ENCODE measurements at places on chromosomes 2 and 18.

- DNase-seq: no peak
Measured at GRCh38 chr18:3151399-3152264, 68.1 kb downstream of the MYOM1 start.

DNA sequence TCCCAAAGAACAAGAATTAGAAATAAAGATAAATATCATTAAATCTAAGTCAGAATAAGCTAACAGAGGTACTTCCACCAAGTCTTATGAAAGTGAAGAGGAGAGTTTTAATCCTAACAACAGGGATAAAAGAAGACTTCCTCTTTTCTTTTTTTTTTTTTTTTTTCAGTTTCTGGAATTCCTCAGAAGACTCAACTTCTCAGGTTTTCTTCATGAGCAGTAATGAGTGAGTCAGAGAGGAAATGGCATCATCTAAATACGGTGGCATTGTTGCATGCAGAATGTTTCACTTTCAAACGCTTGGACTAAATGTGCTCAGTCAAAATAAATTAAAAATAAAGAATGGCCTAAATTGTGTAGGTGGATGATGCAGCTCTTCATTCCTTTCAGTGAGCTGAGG, 45.6 kb upstream of the ARHGAP15 start:
- DNase-seq: no peak

DNA sequence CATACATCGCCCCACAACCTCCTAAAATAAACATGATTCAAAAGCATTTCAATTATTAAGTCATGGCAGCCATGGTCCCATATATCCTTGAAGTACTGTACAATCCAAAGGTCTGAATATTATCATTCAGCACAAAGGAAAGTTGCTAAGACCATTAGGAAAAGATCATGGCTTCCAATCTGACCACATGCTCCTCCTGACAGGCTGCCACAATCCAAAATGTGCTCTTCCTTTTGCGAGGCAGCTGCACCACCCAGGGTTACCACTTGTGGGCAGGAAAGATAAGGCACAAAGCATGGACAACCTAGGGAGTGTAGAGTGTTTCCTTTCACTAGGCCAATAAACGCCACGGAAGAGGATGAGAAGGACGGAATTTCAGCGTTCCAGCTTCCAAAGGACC, 5.4 kb downstream of the BOLA3 start:
- DNase-seq: no peak

- no peak for DNase-seq
Measured at GRCh38 chr2:46448641-46449040, 30.7 kb upstream of the TMEM247 start.

GRCh38 chr2:47198985-47199451, 43.9 kb upstream of the STPG4 start:
- no peak for DNase-seq

DNA sequence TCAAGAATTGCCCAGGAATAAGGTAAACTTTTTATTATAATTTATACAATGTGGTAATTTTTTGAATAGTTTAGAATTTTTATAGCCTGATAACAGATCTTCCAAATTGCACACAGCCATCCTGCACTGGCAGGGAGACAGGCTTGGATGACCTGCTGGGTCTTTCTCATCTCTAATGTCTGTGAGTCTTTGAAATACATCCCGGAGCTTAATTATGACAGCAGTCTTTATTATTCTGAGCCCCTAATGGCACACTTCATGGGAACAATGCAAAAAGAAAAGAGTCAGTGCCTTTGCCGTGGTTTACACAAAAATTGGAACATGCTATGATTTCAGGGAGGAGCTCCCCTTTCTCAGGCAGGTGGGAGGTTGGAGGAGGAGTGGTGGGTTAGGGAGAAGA, 71.0 kb downstream of the TMEM182 start:
- no peak for DNase-seq

GRCh38 chr18:31205273-31205672, 42.6 kb upstream of the DSC1 start:
- no peak for DNase-seq

GRCh38 chr2:19797243-19797810, 104.5 kb downstream of the TTC32 start:
- DNase-seq: no peak

DNA sequence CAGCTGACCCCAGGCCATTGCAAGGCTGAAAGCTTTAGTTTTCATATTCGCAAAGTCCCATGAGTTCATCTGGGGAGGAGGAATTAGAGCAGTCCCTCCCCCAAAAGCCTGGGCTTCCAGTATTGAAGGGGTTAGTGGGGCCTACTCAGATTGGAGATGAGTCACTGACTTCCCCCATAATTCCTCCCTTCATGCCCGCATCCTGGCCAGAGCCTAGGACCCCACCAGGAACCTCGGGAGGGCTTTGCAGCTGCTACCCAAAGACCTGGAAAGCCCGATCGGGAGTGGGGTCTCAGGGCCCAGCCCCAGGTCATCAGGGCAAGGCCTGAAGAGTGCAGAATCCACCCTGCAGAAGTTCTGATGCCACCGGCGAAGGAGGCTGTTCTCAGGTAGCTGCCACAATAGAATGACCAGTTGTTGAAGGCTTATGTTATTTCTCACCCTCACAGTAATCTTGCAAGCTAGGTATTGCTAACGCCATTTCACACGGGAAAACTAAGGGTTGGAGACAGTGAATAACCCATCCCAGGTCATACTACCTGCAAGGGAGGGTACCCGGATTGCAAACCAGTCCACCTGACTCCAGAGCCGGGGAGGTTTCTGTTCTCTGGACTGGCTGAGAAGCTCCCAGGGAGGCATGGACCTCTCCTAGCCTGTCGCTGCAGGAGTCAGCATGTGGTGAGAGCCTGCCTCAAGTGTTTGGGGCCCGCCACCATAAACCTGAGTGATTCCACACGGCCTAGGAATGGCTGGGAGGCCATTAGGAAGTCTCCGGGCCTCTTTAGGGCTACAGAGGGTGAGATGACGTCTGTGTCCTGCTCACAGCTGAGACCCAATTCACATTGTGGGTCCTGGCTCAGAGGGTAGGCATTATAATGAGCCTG, 5.8 kb upstream of the ARID5A start:
- DNase-seq: no peak

DNA sequence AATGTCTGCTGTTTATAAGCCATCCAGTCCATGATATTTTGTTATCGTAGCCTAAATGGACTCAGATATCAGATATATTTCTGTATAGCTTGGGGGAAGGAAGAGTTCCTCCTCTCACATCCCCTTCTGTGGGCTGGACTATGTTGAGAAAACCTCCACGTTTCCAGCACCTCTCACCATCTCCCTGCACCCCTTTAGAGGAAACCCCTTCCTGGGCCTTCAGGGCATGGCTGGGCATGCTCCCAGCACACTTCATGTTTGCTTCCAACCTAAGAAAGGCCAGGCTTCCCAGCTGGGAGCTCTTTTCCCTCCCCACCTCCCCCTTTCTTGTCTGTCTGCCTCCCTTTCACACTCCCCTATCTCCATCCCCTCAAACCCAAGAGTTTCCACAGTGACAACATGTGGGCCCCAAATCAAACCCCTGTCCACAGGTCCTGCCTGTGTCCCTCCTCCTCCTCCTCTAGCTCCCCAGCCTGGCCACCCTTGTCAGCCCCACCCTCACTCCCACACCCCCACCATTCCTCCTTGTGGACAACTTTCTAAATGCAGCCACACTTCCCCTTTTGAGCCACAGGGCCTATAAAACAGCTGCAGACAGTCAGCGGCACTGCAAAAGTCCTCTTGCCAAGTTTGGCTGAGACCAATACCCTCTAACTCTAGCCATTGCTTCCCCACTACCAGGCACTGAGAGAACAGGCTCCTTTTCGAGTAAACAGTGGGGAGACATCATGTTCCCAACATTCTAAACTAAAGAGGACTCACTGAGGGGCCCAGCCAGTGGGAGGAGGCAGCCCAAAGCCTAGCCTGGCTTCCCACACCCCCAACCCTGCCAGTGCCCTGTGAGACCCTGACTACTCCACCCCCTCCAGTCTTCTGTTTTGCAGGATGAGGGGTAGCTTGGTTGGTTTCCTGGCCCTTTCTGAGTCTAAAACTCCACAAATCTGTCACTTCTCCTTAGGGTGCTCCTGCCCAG, 120.5 kb downstream of the ZFP36L2 start:
- DNase-seq: no peak

DNA sequence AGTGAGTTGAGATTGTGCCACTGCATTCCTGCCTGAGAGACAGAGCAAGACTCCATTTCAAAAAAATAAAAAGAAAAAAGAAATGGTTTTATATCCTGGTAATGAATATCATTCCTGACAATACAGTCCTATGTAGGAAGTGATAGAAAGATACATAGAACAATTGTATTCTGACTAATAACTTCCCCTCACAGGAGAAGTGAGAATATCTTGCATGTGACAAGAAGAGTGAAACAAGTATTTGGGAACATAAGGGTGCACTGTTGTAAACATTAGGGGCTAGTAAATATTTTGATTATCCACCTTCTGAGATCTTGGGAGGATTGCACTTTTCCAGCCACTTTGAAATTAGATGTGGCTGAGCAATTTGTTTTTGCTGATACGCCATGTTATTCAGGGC, 40.7 kb downstream of the KLHL14 start:
- no peak for DNase-seq

- no peak for DNase-seq
Measured at GRCh38 chr2:115183144-115183543, 740.7 kb downstream of the DPP10 start.

- no peak for DNase-seq
Measured at GRCh38 chr2:68292108-68292710, 27.5 kb downstream of the CNRIP1 start.

DNA sequence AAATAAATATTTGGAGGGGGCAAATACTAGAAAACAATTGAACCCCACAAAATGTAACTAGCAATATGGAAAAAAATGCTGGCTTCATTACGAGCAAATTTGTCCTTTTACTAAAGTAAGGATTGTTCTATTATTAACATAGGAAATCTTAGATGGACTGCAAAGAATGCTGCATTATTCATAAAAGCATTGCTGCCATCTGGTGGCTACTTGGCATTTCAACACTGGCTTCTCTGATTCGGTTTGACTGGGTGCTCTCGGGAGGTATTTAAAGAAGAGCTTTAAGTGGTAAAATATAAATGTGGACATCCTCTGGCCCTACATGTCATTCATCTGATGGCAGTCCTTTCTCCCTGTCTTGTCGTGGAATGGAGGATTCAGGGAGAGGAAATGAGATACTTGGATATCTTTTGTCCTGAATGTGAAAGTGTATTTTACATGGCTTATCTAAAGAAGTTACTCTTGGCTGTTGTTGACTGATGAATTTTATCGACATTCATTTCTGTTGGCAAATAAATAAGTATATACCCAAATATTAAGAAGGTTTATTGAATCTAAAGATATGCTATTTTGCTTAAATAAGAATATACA, 130.2 kb downstream of the ARHGAP15 start:
- peak; percentile 33 for DNase-seq

DNA sequence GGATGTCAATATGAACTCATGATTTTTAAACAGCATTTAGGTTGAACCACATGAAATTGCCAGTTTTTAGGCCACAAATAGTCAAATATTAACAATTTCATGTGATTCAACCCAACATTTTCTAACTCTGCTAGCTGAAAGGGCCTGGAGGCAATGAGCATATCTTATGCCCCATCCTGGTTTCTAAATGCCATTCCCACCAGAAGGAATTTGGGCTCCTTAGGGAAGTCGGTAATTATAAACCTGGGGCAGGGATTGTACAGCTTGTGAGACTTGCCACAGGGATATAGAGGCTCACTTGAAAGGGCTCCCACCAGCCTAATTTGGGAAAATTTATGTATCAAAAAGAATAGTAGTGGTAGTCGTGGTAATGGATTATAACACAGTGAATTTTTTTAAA, 178.4 kb upstream of the ALPP start:
- DNase-seq: no peak

- no peak for DNase-seq
Measured at GRCh38 chr2:9260464-9260918, 53.9 kb downstream of the ASAP2 start.

DNA sequence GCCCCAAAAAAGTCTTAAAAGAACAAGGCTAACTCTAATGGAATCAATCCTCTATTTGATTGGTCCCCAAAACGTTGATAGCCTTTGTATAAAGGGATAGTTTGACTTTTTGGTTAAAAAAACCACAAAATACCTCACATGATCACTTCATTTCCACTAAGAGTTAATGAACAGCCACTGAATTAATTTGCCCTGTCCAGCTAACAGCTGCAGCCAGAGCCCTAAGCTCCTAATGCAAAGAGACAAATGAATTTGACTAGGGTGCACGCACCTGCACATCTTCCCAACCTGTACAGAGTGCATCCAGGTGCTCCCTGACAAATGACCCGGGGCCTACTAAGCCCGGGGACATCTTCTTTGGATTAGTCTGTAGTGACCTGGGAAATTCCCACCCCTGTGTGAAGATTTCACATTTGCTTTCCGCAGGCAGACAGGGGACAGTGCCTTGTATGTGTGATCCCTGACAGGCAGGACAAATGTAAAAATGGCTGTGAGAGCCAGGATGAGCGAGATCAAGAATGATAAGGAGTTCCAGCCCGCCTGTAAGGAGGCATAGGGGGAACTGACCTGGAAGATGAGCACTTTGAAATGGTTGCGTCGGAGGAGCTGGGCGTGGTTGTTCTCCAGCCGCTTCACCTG, 893 bp downstream of the CAVIN2 start:
- DNase-seq: no peak

DNA sequence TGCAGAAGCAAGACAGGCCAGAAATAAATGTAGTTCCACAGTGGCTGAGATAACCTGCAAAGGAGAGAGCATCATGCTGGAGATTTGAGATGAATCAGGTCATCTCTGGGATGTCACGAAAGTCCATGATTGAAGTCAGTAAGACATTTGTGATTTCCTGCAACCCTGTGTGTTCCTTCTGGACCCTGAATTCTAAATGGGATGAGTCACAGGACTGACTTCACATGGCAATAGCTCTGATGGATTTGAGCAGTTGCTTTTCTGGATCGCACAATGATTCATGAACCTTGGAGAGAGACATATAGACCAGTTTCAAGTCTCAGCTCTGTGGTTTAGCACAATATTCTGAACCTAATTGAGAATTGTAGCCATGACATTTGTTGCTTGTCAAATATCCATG, 102.9 kb downstream of the TSN start:
- DNase-seq: no peak

DNA sequence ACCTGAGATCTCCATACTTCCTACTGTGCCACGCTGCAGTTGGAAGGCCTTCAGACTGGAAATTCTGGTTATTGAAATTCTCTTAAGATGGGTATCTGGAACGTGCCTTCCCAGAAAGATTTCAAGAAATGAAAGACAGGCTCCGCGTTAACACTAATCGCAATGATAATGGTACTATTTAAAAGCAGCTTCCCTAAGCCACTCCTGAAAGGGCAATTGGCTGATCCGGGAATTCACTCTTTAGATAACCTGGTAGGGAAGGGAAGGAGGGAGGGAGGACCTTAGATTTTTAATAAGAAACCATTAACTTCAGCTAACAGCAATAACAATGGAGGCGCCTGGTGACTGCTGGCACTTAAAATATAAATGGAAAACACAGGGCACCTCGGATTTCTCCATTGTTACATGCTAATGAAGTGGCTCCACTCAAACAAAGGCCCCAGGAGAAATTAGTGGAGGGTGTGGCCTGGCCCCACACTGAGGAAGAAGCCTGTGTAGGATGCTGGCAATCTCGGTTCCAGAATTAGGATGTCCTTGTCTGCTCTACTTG, 22.5 kb upstream of the MTA3 start:
- no peak for DNase-seq

- DNase-seq: no peak
Measured at GRCh38 chr18:69974365-69974764, 26.7 kb upstream of the CD226 start.

- DNase-seq: no peak
Measured at GRCh38 chr2:34705551-34706247, 1106.6 kb upstream of the FAM98A start.
